ENCODE measurements at places on chromosomes 5 and 9.

DNA sequence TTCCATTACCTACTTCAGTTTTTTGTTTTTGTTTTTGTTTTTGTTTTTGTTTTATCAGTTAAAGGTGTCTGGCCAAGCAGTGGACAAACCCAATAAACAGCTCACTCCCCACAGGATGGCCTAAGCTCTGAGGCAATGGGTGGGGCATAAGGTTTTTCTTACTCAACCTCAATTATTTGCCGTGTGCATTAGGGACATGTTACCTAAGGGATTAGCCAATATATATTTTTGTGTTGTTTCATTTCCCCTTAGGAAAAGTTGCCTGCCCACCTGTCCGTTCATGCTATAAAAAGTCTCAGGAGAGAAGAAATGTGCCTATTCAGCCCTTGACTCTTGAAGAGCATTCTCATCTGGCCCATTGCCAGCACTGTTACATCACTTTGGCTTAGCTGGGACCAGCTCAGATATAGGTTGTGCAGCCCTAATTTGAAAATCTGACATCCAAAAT lies 7.3 kb downstream of the SH3RF2 start:
- DNase-seq, result no peak

- DNase-seq, result no peak
Measured at GRCh38 chr9:106691627-106692026, 171.3 kb upstream of the ZNF462 start.

DNA sequence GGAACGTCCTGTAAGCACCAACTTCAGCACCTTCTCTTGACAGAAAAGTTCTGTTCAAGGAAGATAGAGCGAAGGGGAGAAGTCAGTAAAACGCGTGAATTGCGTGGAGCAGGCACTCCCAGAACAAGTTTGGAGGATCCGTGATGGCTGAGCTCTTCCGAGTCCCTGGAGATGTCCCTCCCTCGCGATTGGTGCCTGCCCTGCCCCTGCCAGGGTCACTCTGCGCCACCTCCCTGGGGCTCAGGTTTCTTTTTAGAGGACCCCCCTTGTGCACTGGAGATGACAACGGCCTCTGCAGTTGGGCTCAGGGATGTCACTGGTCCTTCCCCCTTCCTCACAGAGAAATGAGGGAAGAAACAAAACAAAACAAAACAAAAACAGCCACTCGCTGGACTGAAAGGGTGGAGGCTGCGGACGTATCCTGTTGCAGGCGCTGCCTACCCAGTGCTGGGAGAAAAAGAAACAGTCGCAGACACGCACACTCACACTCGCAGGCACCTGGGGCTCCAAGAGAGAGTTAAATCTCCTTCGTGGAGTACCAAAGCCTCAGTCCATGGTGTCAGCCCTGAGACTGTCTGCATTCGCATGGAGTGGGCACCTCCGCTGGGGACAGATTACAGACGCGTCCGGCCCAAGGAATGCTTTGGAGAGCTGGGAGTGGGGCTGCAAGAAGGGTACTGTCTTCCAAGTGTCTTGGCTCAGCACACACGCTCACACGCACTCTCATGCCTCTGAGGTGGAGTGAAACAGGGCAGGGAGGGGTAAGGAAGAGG lies 512.7 kb downstream of the SLCO4C1 start:
- DNase-seq, result no peak

DNA sequence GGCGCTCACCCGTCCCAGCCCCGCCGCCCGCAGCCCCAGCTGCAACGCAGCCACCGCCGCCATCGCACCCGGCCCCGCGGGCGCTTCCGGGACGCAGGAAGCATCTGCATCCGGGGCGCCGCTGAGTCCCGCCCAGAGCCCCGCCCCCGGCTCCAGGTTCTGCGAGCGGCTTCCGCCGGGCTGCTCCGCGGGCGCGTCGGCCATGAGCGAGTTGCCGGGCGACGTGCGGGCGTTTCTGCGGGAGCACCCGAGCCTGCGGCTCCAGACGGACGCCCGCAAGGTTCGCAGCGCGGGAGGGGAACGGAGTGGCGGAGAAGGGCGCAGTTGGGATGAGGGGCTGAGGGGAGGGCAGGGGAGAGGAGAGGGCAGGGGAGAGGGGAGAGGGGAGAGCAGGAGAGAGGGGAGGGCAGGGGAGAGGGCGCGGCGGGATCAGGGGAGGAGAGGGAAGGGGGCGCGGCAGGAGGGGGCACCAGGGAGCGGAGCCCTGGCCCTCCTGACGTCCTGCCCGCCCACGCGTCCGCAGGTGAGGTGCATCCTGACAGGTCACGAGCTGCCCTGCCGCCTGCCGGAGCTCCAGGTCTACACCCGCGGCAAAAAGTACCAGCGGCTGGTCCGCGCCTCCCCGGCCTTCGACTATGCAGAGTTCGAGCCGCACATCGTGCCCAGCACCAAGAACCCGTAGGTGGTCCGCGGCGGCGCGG lies at the start of the genes SURF1 and SURF2:
SURF1 (minus strand) TSS at position 97 of the 701 bp plus-strand sequence; CDS start at position 63, 34 bp downstream.
SURF2 (plus strand) TSS at position 160 of the 701 bp plus-strand sequence; CDS start at position 203, 43 bp downstream.
- DNase-seq, result peak; percentile 85

- DNase-seq, result no peak
Measured at GRCh38 chr9:22813529-22813928, 366.9 kb downstream of the DMRTA1 start.

DNA sequence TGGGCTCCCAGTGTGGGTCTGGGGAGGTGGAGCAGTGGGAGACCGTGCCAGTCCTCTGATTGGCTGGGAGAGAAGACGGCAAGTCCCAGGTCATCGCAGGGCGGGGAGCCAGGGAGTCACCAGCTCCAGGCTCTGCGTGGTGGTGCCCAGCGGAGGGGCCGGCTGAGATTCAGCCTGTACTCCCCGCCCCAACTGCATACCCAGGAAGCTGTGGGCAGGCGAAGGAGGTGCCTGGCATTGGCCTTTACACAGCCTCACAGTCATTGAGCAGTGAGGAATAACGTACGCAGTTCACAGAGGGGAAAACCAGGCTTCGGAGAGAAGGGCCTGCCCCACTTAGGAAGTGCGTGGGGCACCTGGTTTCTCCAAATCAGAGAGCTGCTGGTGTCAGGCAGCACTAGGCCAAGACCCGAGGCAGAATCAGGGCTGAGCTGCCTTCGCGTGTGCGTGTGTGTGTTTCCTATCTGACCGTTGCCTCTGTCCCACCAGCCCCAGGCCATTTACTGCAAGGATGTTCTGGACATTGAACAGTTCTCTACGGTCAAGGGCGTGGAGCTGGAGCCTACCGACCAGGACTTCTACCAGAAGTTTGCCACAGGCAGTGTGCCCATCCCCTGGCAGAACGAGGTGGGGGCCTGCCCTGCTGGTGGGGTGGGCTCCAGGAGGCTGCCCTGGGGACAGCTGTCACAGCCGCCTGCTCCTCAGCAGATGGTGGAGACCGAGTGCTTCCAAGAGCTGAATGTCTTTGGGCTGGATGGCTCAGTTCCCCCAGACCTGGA lies 6.2 kb upstream of the PRR7 start:
- DNase-seq, result no peak

GRCh38 chr9:129809346-129809745 lies 6.4 kb downstream of the TOR1B start:
- no peak for DNase-seq

GRCh38 chr5:136191304-136192014 lies 1.5 kb downstream of the SMIM32 start:
- DNase-seq, result no peak

- DNase-seq, result peak; percentile 92
Measured at GRCh38 chr9:94030318-94031179, 53.7 kb upstream of the PTPDC1 start.

DNA sequence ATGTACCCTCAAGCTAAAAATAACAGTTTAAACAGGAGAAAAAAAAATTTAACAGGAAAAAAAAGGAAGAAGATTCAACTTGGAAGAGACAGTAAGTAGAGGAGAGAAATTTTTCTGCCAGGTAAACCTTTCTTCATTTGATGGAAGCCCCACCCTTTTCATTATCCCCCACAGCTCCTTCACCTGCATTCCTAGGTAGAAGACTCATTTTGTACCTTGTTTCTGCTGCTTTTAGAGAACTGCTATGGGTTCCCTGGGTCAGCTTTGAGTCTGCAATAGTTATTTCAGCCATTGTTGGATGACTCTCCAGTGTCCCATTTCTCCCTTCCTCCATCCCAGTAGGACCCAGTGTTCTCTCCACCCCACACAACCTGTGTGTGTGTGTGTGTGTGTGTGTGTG lies 74.1 kb upstream of the CPEB4 start:
- DNase-seq, result no peak

- no peak for DNase-seq
Measured at GRCh38 chr5:128920345-128921215, 44.7 kb upstream of the SLC27A6 start.

DNA sequence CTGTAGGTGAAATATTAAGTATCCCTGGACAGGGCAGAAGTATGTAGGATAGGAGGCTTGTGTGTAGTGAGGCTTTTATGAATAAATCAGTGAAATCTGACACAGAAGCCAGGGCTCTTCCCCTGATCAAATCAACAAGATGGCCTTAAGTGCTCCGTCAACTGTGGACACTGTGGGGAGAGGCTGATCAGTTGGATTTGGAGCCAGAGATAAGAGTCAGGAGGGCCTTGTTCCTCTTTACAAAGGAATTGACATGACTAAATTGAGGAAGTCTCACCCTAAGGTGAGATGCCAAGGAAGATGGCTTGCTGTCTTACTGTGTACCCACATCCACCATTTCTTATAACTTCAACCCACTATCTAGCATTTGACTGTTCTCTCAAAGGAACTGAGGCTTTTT lies 91.6 kb upstream of the PRRC1 start:
- DNase-seq, result no peak

- DNase-seq, result no peak
Measured at GRCh38 chr9:137989156-137989555, 111.6 kb downstream of the CACNA1B start.

GRCh38 chr5:95401626-95402025 lies 10.5 kb downstream of the FAM81B start:
- no peak for DNase-seq

GRCh38 chr5:5688194-5688924 lies 265.9 kb downstream of the ICE1 start:
- no peak for DNase-seq

DNA sequence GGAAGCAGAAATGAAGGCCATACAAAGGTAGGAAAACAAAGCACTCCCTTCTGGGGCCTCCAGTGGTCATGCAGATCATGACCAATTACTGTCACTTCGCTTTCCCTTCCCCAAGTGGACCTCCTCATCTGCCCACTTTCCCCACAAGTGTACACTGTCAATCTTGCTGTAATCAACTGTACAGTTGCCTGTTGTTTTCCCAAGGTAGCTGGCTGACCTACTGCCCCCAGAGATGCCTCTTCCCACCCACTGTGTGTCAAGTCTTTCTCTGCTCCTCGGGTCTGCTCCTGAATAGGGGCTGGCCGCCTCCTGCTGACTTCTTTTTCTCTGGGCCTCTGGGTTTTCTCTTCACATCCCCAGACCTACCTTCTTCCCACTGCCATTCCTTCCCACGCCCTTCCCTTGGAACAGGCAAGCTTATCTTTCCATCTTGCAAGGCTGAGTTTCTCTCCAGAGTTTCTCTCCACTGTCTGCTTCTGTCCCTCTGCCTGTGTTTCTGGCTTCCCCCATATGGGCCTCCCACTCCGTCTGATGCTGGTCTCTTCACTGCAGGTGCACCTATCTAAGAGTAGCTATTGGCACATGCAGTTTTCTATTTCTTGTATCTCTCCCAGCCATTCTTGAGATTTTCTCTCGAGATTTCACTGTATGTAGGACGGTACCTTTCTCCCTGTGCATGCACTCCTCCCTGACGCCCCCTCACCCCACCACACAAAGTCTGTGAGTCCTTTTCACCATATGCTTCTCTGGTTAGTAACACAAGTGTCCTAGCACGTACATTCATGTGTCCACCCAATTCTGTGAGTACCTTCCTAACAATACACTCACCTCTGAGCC lies 2.4 kb downstream of the ELL2 start:
- DNase-seq, result no peak

- DNase-seq, result no peak
Measured at GRCh38 chr5:58551492-58551891, 31.4 kb upstream of the RAB3C start.

DNA sequence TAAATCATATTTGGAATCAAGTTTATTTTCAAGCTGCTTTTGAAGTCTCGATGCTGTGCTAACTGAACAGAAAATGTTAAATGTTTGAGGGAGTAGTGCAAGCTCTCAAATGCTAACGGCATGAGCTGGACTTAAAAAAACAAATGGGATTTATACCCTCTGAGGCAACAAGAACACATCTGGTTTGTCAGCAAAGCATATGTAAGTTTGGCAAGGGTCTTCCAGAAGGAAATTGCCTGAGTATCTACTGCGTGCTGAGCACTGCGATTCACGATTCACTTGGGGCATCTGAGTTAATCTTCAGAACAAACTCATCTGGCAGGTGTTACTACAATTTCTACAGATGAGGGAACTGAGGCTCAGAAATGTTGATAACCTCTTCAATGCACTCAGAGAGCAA lies 98.4 kb upstream of the C9orf72 start:
- DNase-seq, result no peak

DNA sequence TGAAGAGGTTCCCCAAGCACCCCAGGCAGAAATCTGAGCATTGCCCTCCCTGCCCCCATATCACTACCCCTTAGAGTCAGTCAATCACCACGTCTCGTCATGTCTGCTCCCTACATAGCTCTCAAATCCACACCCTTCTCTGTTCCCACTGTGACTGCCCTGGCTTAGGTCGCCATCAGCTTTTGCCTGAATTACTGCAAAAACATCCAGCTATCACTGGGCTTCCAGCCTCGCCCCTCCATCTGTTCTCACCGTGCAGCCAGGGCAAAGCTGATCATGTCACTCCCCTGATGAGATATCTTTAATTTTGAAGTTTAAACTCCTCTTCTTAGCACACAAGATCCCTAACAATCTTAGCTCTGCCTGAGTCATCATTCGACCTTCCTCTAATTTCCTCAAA lies 89.6 kb upstream of the TBC1D2 start:
- DNase-seq, result no peak

DNA sequence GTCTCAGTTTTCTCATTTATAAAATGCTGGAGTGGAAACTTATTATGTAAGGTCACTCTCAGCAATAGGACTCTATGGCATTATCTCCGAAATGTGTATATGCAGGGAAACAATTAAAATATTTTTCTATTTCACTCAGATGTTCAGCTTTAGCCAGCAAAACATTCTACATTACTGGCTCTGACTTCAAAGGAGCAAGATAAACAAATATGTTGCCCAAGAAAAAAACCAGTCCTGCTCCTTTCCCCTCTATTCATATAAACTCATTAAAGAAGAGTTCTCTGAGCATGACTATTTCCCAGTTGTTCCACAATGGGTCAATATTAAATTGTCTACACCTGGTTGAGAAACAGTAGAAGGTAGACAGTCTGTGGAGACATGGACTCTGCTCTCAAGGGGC lies 155.0 kb downstream of the NPR3 start:
- no peak for DNase-seq

GRCh38 chr5:127001621-127002296 lies 28.6 kb downstream of the MARCHF3 start:
- DNase-seq, result no peak

- DNase-seq, result no peak
Measured at GRCh38 chr9:126208216-126208758, 118.3 kb upstream of the MVB12B start.

DNA sequence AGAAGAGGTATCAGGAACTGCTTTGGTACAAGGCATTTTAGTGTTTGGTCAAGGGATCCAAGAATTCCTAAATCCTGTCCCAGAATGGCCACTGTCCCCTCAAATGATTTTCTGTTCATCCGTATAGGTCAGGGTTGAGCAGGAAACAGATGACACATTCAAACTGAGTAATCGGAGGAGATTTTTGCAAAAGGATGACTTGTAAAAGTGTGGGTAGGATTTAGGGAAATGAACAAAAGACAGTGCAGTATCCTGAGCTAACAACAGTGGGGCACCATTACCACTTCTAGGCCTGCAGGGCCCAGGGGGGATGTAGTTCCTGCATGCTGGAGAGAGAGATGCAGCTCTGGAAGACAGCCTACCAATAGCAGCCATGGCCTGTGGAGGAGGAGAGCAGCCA lies 290.1 kb downstream of the ZSWIM6 start:
- no peak for DNase-seq

All from coronary artery (tissue), 2 donors.